ENCODE measurements at places on chromosomes 13 and 19.

- no peak for DNase-seq
Measured at GRCh38 chr19:7480222-7480969, 8.4 kb downstream of the PEX11G start.

DNA sequence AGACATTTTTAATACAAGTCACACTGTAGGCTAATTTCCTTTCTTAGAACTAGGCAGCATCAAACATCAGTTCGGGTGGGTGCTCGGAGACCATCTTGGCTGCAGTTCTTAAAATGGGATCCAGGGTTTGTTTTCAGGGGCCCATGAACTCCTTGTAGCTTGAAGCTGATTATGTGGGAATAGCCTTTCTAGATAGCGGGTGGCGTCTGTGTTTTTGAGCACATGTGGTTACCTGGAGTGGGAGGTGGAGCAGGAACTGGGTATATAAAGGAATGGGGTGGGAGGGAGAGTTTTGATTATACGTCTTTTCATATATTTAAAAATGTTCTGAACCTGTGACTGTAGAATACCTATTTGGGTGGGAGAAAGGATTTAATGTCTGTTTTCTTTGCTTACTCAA, 12.9 kb downstream of the CLPTM1 start:
- no peak for DNase-seq

GRCh38 chr19:2260341-2260805, 4.2 kb upstream of the JSRP1 start:
- no peak for DNase-seq

DNA sequence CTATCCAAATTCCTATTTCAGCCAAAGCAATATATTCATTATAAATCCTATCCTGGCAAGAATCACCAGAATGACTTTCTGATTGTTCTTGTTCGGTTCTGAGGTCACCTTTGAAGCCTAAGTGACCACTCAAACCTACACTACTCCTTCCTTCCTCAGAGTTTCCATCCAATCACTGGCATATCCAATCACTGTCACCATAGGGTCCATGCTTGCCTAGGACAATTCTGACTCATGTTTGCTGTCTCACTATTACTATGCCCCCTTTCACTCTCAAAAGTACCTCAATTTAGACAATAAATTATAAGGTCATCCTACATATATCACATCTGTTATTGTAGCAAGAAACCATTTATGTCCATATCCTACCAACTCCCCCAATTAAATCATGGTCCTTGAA, 58.9 kb downstream of the UBL3 start:
- no peak for DNase-seq

DNA sequence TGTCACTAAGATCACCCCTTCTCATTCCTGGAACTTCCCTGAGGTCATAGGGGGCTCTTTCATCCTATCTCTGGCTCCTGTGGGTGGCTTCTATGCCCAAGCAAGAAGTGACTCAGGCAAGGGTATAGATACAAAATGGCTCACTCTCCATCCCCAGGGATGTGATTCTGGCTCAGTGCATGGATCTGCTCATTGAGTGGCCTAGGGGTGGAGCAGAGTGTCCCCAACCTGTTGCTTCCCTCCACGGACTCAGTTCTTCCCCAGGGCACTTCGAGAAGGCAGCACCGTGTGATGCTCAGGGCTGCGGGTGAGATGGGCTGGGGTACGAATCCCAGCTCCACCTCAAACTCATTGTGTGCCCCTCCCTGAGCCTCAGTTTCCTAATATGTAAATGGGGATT, 136.4 kb downstream of the PTPRS start:
- no peak for DNase-seq

GRCh38 chr13:80871481-80871880, 530.6 kb upstream of the SPRY2 start:
- no peak for DNase-seq

DNA sequence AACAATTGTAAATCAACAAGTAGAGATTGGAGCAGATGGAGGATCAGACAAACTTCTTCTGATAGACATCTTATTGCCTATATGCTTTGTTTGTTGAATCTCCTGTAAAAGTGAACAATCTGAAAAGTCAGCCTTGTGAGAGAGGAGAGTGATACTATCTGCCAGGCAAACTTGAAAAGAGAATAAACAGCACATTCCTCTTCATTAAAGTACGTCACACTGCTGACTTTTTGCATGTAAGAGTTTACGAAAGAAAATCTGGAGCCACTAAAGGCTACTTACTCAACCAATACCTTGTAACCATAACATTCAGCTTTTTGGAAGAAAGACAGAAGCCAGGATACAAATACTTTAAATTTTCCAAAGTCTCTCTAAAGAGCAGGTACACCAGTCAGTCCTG, 42.5 kb downstream of the EDNRB start:
- DNase-seq: no peak
